ENCODE measurements at places on chromosomes 6 and 20. TPM values are rescaled to one million over a fixed set of nuclear protein-coding genes. Genes with fewer than 3 reads are reported as not detected.

DNA sequence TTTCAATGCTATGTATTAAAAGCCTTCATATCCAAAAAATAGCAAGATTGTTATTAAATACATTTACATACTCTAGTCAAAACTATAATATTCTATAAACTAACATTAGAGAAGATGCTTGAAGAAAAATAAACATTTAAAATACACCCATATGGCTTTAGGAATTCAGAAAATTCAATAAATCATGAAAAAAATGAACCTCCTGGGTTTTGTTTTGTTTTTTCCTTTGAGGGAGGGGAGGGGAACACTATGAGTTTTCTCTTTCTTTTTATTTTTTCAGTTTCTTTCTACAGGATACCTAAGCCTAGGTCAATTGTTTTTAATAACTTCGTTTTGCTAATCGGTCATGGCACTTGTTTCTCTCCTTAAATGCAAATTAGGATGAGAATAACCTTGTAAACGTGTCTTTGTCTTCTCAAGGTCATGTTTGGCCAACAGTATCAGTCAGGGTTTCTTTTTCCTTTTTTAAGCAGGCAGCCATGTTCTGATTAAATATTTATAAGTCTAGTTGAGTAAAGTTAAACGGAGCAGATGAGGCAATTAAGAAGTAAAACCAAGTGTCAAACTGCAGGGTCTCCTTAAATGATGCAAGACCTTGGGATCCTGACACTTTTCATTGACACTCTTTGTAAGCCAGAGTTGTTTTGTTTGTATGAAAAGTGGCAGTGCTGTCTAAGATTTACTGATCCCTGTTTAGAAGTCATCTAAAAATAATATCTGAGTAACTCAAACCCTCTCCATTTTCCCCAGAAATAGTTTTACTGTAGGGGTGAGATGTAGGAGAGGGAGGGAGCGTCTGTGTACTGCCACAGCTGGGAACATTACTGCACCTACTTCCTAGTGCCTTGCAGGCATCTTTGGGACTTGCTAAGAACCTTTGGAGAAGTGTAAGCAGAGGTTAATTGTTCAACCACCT lies 392.3 kb downstream of the PLCB1 start:
- H3K27me3 ChIP-seq, result no peaks in the 10 kb centered on the region
- H3K27ac ChIP-seq, result no peak overlapping the region
- H3K4me3 ChIP-seq, result no peak overlapping the region
- DNase-seq, result no peak
- H3K4me1 ChIP-seq, result no peaks in the 10 kb centered on the region
- no peaks in the 10 kb centered on the region for H3K36me3 ChIP-seq

GRCh38 chr6:167683028-167683862 lies 143.5 kb upstream of the AFDN start:
- H3K27me3 ChIP-seq, result no peaks in the 10 kb centered on the region
- no peaks in the 10 kb centered on the region for H3K4me1 ChIP-seq
- no peaks in the 10 kb centered on the region for H3K36me3 ChIP-seq
- no peak overlapping the region for H3K4me3 ChIP-seq

GRCh38 chr20:45036044-45036755 lies 64.7 kb downstream of the KCNS1 start:
- no peak overlapping the region for H3K4me3 ChIP-seq
- H3K36me3 ChIP-seq, result no peaks in the 10 kb centered on the region
- no peak overlapping the region for H3K27ac ChIP-seq
- no peaks in the 10 kb centered on the region for H3K4me1 ChIP-seq

DACT2 gene
- 0.48 TPM for total RNA-seq

DNA sequence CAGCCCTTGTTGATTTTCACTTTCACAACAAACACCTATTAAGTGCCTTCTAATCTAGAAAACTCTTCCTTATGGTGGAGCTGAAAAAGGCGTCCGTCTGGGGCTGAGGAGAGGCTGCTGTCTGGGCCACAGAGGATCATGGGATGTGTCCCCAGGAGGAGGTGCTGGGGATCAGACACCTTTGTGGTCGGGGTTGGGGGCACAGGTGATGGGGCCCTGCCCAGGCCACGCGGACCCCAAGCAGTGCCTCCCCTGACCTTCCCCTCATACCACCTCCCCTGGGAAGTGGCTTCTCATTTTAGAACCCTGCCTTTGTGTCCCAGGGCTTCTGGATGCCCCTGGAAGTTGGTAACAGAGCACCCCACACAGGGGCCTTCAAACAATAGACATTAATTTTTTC lies 41.1 kb downstream of the SUN5 start:
- peak; percentile 37 for DNase-seq
- H3K36me3 ChIP-seq, result no peaks in the 10 kb centered on the region

GRCh38 chr20:36298795-36299339 lies 7.3 kb upstream of the DLGAP4 start:
- DNase-seq, result no peak
- H3K27ac ChIP-seq, result no peak overlapping the region
- H3K27me3 ChIP-seq, result no peaks in the 10 kb centered on the region
- H3K4me3 ChIP-seq, result no peak overlapping the region

GRCh38 chr6:70336996-70337742 lies 34.3 kb upstream of the COL9A1 start:
- no peaks in the 10 kb centered on the region for H3K36me3 ChIP-seq
- H3K27ac ChIP-seq, result no peak overlapping the region
- H3K4me1 ChIP-seq, result no peaks in the 10 kb centered on the region
- no peak for DNase-seq

Data from aorta (tissue), 5 donors.